ENCODE measurements at places on chromosomes 1 and 21.

GRCh38 chr1:3868464-3869006 lies 11.3 kb downstream of the DFFB start:
- DNase-seq = no peak

GRCh38 chr1:232766904-232767303 lies 38.3 kb upstream of the MAP10 start:
- DNase-seq = no peak

DNA sequence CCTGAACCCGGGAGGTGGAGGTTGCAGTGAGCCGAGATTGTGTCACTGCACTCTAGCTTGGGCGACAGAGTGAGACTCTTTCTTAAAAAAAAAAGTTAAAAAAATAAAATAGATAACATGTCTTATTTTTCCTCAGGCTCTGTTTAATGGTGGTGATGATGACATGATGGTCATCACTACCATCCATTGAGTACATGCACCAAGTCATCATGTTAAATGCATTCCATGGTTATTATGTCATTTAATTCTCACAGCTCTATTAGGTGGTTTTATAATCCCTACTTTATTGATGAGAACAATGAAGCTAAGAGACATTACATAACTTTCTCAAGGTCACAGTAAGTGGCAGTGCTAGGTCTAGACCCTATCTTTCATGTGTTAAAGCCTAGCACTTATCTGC lies 34.4 kb upstream of the MAB21L3 start:
- DNase-seq = no peak

GRCh38 chr1:152441756-152442155 lies 27.7 kb upstream of the CRNN start:
- no peak for DNase-seq

DNA sequence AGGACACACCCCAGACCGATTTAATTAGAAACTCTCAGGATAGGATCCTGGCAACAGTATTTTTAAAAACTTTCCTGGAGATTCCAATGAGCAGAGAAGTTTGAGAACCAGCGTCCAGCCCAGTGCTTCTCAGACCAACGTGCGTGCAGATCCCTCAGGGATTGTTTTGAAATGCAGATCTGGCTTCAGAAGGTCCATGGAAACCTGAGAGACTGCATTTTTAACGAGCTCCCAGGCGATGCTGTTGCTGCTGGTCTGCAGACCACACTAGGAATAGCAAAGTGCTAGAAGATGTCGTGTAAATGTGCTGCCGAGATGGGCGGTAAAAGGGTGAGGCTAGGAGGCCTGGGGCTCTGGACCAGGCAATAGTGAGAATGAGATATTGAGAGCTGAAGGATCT lies 18.4 kb upstream of the CASQ1 start:
- DNase-seq = no peak

DNA sequence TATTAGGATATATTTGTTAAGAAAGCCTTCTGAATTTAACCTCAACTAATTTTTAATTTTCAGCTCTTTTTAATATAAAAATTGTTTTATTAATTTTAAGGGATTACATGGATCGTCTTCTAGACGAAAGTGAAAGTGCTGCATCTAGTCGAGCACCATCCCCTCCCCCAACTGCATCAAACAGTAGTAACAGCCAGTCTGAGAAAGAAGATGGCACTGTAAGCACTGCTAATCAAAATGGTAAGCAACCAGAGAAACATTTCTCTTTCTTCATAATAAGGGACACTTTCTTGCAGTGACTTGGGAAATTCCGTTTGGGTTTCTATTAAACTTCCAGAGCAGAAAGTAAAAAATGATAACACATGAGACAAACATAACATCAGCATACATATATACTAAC lies 56.9 kb downstream of the MIER1 start:
- DNase-seq = no peak

- no peak for DNase-seq
Measured at GRCh38 chr1:233060461-233060994, 110.1 kb downstream of the NTPCR start.

GRCh38 chr1:235854347-235854746 lies 12.4 kb downstream of the LYST start:
- no peak for DNase-seq

- no peak for DNase-seq
Measured at GRCh38 chr1:7107109-7107830, 322.0 kb downstream of the CAMTA1 start.

GRCh38 chr21:41913230-41913629 lies 34.1 kb upstream of the PRDM15 start:
- DNase-seq = no peak

DNA sequence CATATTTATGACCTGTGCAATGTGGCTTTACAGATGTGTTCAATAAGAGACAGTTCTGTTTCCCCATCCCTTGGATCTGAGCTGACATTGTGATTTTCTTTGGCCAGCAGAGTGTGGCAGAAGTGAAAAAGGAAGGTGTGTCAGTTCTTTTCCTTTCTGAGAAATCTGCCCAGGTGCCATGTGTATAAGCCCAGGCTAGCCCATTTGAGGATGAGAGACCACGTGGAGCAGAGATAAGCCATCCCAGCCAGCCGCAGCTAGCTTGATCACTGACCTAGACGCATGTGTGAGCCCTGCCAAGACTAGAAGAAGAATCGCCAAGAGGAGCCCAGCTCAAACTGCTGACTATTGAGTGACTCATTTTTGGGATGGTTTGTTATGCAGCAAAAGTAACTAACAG lies 127.8 kb downstream of the KCNJ6 start:
- no peak for DNase-seq

DNA sequence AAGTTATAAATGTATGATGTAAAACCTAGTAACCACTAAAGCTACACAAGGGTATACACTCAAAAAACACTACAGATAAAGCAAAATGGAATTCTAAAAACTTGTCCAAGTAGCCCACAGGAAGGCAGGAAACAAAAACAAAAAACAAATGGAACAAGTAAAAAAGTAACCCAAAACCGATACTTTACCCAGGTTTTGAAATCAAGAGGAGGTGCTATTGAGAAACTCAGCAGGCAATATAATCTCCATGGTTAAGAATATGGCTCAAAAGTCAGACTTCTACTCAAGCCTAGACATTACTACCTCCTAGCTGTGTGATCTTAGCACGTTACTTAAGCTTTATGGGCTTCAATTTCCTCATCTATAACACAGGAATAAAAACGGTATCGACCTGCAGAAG lies 13.3 kb downstream of the RBBP5 start:
- no peak for DNase-seq

DNA sequence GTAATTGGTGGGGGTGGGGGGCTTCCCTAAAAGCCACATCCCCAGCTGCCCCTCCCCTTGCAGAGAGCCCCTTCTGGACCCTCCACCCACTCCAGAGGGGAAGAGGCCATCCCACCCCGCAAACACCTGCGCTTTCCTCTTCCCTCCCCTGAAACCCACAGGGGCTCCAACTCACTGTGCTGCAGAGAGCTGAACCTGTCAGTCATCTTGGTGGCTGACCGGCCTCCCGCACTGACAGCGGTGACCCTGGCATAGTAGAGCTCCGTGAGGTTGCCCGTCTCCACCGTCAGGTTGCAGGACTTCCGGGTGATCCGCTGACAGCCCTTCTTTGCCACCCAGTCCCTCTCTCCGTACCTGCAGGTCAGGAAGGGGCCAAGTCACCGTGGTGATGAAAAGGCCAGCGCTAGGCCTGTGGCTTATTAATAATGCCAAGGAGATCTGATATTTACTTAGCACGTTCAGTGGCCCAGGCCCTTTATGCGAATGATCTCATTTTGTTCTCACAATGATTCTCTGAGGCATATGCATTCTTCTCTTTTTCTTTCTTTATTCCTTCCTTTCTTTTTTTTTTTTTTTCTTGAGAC lies 5.9 kb downstream of the IL22RA1 start:
- no peak for DNase-seq

DNA sequence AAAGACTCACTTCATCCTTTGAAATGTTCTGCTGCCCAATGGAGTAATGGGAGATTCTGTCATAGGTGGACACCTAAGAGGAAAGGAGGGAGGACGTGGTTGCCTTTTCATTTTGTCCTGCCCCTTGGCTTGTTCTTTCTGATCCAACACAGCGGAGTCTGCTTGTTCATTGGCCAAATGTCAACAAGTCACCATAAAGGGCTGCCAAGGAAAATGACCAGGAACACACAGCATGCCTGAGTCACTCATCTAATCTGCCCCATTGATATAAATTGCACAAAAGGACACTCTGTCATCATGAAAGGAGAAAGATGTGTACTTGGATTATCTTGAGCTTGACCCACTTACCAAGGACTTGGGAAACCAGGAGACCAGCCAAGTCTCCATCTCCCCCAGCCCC lies 422.9 kb downstream of the SETD4 start:
- no peak for DNase-seq

DNA sequence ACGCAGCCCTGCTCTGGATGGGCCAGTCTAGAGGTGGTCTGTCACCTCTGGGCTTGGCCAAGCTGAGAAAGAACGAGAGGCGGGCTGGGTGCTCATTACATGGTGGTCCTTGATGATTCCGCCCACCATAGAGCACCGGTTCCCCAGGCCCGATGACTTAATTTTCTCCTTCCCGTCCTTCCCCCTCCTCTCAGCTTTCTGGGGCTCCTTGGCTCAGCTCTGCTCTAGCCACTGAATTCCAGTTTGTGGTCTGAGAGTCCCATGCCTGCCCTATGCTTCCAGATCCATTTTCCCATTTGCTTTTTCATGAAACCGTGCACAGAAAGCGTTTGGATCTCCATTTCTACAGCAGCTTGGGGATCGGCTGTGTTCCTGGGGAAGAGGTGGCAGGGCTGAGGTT lies 318.5 kb upstream of the C1orf174 start:
- DNase-seq = no peak

DNA sequence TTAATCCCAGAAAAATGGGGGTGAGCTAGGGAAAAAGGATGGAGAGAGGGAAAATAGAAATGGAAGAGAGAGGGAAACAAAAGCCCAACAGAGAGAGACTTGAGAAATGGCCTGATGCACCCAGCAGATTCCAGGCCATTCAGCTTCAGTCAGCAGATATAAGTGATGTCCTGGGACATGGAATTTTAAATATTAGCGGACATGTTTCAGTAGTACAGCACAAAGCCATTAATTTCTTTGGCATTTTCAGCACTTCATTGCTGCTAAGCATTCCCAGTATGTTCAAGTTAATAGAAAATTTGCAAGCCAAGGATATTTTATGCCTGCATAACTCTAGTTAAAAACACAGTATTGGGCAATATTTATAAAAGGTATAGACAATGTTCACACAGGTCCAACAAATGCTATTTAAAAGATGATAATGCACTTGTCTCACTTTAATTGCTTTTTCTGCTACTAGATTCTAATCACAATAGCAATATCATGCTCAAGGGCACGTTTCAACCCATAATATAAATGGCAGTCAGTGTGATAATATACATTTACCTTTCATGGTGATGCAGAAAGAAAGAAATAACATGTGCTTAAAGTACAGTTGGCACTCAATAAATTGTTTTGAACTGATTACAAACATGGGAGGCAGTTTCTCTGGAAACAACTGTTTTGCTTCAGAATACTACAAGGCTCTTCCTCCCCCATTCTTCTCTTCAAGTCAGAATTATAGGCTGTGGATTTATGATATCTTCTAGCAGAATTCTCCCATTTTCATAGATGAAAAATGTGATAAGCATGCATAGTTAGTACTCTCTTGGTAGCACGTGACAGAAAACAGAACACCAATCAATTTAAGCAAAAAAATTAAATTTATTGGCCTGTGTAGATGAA lies 108.1 kb upstream of the MAGI3 start:
- DNase-seq = no peak

- no peak for DNase-seq
Measured at GRCh38 chr1:92079441-92079840, 704 bp upstream of the BTBD8 start.

DNA sequence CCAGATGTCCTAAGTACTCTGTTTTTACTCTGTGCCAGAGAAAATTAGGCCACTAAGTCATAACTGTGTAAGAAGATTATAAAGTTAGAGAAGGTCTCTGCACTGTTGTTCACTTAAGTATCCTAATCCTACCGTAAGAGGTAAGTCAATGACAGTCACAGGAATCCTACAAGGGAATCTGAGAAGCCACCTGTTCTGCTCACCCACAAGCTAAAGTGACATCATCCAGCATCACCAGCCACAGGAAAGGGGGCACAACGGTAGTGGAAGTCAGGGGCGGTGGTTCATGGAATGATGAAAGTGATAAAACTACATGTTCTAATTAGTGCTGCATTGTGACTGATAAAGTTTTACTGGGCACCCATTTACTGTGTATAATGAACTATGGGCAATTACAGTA lies 92.7 kb downstream of the PLD5 start:
- no peak for DNase-seq

- no peak for DNase-seq
Measured at GRCh38 chr1:203648276-203648675, 21.6 kb downstream of the ATP2B4 start.

- no peak for DNase-seq
Measured at GRCh38 chr1:7448986-7449385, 322.1 kb upstream of the VAMP3 start.

GRCh38 chr1:77673716-77674355 lies 8.6 kb downstream of the ZZZ3 start:
- no peak for DNase-seq

GRCh38 chr1:32816676-32817158 lies 441 bp downstream of the YARS1 start:
- DNase-seq = no peak

- no peak for DNase-seq
Measured at GRCh38 chr1:16618719-16619118, 5.4 kb upstream of the NBPF1 start.

- DNase-seq = no peak
Measured at GRCh38 chr1:54390655-54391054, 15.5 kb downstream of the SSBP3 start.

DNA sequence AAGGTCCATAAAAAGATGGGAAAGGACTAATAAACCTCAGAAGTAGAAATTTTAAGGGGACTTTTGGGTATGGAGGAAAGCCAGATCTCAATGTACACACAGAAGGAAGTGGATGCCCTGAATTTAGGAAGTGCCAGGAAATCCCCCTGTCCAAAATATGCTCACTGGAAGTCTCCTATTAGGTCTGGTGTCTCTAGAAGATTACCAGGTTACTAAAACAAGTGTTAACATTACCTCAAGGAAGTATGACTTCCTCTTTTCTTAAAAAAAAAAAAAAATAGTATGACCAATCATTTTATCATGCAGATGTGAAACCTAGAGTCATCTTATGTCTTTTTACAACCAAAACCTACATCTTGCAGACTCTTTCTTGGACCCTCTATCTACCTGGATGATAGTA lies 30.7 kb downstream of the CD58 start:
- no peak for DNase-seq

DNA sequence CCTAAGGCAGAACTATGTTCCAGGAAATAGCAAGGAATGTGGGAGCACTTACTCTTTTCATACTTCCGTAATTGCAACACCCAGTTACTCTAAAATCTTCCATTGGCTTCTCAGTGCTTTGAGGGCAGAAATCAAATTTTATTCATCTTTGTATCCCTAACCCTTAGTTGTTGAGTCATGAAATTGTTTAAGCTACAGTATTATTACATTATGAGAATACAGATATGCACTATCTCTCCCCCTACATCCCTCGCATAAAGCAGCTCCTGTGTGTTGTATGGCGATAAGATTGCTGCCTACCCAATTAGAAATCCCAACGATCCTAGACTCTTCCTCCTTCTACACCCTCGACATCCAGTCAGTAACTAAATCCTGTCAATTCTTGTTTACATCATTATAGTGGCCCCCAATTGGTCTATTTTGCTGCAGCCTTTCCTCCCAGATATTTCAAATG lies 2.6 kb downstream of the AIDA start:
- DNase-seq = no peak
